ENCODE measurements at places on chromosomes 1 and 21.

- no peak for DNase-seq
Observed at GRCh38 chr1:15246960-15247614, at the start of gene FHAD1. Gene FHAD1, plus strand, starts transcription at chr1:15247223. Its CDS starts 4,562 bp downstream, at chr1:15251785.

DNA sequence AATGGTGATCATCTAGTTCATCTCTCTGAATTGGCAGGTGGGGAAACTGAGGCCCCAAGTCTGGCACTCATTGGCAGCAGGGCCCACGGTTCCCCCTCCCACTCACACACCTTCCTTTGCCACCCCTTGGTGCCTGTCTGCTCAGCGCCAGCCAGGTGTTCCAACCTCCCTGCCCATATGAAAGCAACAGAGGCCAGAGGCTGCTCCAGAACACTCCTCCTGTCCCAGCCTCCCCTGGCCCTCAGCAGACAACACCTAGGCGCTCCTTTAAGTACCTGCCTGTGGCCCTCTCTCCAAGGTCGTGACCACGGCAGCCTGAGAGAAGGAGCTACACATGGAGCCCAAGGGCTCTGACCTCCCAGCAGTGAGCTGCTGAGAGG is 362.3 kb upstream of the VAMP3 start:
- DNase-seq, result no peak

- DNase-seq, result no peak
Observed at GRCh38 chr1:62198781-62199125, 4.1 kb downstream of the L1TD1 start.

DNA sequence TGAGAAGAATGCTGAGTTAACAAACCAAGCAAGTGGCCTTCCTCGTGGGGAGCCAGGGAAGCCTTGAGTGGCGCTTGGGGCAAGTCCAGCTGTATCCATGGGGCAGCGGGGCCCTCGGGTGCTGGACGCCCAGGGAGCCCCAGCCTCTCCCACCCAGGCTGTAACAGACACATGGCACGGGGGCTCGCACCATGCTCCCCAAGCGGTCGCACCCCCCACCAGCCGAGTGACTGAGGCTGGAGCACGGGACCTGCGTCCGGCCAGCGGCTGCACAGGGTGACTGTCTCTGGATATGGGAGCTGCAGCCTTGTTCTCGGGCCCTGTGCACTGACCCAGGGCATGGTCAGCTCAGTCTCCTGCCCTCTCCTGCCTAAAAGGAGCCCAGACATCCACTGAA is 53.9 kb upstream of the ACTRT2 start:
- DNase-seq, result no peak

- no peak for DNase-seq
Observed at GRCh38 chr1:66752671-66753371, 562 bp downstream of the DYNLT5 start.

DNA sequence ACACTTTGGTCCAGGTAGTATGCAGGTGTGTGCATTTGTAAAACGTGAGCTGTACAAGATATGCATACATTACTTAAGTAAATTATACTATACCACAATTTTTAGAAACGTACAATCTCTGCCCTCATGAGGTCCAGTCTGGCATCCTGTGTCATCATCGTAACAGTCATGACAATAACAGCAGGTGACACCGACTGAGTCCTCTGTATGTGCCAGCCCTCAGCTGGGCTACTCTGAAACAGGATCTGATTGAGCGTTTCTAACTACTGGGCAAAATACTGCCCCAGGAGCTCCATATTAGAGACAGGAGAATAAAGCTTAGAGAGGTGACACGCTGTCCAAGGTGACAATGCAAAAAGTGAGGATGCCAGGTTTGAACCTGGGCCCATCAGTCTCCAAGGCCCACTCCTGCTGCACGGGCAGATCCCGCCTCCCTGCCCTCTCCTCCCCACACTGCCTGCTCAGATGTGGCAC is 47.2 kb upstream of the ECE1 start:
- DNase-seq, result no peak

DNA sequence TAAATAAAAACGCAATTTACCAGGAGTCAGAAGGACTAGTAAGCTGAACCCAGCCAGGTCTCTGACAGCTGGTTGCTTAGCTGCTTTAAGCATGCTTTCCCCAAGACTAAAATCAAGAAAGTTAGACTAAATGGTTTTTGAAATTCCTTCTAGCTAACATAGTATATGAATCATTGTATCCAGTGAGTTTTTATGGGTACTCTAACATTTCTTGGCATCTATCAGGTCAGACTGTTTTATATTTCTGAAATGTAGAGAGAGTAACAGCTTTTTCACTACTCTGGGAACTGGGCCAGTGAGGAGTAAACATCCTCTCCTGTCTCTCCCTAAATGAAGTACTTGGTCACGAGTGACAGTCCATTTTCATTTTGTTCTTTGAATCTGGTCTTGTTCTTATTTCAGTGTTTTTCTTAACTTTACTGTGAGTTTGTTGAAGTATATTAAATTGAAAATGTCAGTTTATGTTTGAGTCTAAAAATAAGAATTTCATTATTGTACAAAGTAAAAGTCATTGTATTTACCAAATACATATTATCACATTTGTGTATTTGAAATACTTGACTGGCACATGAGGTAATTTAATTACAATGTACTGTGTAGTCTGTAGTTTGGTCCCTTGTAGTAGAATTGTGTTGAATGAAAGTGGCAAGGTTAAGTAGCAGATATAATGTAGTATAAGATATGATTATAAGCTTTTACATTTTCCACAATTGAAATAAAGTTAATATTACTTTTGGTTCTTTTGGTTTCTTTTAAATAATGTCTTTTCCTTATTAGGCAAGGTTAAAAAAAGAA is 47.6 kb downstream of the PKN2 start:
- DNase-seq, result no peak

DNA sequence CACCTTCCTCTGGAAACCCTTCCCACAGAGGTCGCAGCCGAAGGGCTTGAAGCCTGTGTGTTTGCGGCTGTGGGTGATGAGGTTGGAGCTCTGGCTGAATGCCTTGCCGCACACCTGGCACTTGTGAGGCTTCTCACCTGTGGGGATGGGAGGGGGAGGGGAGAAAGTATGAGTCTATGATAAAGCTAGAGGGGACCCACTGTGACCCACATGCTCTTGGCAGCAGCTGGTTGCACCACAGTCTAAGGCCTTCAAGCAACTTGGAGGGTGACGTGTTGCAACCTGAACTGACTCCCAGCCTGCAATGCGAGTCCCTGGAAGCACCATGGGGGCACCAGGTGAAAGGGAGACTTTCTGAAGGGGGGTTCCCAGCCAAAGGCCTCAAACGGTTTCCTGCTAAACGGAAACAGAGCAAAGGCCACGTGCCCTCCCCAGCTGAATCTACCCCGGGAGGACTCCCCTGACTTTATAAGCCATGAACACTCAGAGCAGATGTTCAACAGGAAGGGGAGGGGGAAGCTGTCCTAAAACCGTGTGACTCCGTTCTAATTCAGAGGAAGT is 10.6 kb downstream of the GFI1 start:
- DNase-seq, result peak; percentile 50

GRCh38 chr1:225911191-225912130 is 12.6 kb downstream of the PYCR2 start:
- peak; percentile 57 for DNase-seq

DNA sequence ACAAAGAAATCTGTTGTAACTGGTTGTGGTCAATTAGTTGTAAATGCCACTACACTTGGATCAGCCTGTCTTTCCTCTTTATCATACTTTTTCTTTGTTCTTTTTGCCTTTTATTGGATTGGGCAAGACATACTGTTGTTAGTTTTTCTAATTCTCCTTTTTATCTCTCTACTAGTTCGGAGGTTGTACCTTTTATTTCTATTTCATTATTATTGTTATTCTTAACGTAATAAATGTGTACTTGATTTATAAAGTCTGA is 59.2 kb downstream of the IVNS1ABP start:
- no peak for DNase-seq

GRCh38 chr1:41598325-41598724 is 113.8 kb upstream of the EDN2 start:
- no peak for DNase-seq

DNA sequence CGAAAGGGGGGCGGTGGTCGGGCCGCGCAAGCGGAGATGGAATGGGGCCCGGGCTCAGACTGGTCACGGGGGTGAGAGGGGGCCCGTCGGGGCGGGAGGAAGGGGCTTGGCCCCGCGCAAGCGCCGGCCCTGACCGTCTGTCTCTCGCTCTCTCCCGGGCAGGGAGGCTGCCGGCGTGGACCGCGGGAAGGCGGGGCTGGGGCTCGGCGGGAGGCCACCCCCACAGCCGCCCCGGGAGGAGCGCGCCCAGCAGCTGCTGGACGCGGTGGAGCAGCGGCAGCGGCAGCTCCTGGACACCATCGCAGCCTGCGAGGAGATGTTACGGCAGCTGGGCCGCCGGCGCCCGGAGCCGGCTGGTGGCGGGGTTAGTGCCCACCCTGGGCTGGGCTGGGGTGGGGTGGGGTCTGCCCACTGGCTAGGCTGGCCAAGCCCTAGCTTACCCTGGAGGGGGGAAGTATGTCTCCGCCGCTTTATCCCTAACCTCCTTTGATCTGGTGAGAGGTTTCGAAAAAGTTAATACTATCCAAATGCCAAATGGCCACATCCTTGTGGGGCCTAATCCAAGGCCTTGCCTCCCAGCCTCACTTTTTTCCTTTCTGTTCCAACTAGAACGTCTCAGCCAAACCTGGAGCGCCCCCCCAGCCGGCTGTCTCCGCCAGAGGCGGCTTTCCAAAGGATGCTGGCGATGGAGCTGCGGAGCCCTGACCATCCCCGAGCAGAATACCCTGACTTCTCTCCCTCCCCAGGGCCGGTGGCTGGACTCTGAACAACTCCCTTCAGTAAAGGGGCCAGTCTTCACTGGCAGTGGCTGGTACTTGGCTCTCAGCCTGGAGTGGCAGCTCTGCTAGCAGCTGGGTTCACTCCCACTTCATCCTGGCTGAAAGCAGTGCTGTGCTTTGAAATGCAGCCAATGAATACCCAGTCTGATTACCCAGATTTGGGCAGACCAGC is 636 bp upstream of the YRDC start:
- DNase-seq, result no peak

DNA sequence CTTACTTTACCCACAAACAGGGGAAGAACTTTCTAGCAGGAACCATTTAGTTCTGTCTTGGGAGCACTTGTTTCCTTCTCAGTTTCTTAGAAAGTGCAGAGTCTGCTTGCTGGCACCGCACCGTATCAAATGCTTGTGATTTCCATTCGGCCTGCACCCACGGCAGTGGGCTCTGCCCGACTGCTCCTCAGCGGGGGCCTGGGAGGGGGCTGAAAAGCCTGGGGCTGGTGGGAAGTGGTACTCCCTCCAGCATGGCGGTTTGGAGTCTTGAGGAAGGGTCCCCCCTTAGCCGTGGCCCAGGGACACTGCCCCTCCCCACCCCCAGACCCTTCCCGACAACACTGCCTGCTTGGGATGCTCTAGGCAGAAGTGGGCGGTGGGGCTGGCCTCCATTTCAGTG is 57.0 kb downstream of the KIF26B start:
- no peak for DNase-seq

DNA sequence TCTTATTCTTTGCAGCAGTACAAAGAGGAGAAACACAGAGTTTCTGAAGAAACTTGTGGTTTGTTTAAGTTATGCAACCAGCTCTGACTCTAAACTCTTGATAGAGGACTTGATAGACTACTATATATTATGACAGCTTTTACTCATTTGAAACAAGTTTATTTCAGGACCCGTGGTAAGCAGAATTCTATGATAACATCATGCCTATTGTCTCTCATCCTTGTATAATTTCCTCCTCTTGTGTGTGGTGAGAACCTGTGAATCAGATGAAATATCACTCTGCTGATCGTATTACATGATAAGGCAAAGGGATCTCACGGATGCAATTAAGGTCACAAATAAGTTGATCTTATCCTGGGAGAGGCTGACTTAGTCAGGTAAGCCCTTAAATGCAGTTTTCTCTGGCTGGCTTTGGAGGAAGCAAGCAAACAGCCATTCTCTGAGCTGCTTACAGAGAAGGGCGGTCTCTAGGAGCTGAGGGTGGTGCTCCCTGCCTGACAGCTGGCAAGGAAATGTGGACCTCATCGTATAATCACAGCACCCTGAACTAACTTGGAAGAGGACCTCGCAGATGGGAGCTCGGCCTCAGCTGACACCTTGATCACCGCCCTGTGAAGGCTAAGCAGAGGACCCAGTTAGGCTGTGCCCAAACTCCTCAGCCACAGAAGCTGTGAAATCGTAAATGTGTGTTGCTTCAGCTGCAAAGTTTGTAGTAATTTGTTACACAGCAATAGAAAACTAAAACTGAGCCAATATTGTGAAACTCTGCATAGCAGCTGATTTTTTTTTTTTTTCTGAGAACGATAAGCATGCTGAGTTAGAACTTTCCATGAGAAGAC is 151.1 kb upstream of the DPT start:
- no peak for DNase-seq

DNA sequence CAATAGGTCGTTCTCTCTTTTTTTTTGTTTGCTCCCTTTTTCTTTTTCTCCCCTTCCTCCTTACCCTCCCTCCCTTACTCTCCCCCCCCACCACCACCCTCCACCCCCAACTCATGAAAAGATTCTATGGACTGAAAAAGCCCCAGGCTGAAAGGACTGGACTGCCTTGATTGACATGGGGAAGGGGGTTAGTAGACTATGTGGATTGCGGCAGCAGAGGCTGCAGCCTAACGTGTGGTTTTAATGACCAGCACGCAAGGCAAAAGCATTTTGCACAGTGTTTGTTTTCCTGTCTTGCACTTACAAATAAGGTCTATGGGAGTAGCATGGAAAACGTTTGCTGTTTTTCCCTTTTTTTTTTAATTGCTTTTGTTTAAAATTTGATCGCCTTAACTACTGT is 5.5 kb downstream of the ZBTB18 start:
- no peak for DNase-seq

DNA sequence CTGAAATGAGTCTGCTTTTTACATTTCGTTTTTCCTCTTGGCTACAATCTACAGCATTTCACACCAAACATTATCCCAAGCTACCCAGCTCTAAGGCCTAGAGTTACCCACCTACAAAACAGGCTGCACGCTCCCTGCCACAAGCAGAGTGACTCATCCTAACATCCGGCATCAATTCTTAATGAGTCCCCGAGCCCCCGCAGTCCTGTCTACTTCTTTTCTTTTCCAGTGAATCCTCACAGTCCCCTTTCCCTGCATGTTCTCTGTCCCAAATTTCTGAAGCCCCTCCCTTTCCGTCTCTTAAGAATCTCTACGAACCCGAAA is 650 bp downstream of the PCNX2 start:
- peak; percentile 25 for DNase-seq

GRCh38 chr21:36656138-36656537 is 42.8 kb upstream of the SIM2 start:
- DNase-seq, result no peak

DNA sequence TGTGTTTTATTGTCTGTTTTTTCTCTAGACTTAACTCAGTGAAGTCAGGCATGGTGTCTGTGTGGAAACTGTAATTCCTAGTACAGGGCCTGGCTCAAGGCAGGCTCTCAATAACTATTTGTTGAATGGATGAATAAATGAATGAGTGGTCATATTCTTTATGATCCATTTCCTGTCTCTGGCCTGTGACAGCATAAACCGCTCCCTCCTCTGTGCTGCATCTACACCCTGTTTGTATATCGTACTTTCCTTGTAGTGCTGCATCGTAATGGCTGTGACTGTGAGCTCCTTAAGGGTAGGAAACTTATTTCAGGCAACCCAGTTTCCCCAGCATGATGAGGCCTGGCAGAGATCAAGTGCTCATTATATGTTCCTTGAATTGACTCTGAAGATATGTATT is 337.5 kb upstream of the USP24 start:
- no peak for DNase-seq
